ENCODE measurements at places on chromosomes 4 and X.

- DNase-seq, result no peak
Measured at GRCh38 chr4:6754481-6755087, 27.9 kb upstream of the KIAA0232 start.

GRCh38 chr4:72112514-72113156, 80.8 kb downstream of the NPFFR2 start:
- DNase-seq, result no peak

DNA sequence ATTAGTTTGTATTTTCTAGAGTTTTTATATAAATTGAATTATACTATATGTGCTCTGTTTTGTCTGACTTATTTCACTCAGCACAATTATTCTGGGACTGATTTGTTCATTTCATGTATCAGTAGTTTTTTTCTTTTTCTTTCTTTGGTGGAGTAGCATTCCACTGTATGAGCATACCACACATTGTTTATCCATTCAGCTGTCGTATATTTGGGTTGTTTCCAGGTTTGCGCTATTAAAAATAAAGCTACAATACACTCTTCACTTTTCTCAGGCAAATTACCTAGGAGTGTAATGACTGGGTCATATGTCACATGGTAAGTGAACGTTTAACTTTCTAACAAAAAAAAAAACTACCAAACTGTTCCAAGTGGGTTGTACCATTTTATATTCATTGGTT, 9.6 kb upstream of the OTUD4 start:
- no peak for DNase-seq

GRCh38 chrX:1386338-1387127, 5.4 kb downstream of the SLC25A6 start:
- DNase-seq, result no peak

DNA sequence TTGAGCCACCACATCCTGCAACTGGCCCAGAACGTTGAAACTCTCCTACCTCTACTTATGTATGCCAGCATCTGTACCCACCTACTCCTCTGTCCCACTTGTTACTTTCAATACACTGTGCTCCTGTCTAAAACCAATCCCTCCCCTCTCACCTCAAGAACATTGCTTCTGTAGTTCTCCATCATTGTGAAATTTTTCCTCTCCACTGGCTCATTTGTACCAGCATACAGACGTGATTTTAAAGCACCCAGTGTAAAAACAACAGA, 25.5 kb upstream of the USO1 start:
- DNase-seq, result no peak

DNA sequence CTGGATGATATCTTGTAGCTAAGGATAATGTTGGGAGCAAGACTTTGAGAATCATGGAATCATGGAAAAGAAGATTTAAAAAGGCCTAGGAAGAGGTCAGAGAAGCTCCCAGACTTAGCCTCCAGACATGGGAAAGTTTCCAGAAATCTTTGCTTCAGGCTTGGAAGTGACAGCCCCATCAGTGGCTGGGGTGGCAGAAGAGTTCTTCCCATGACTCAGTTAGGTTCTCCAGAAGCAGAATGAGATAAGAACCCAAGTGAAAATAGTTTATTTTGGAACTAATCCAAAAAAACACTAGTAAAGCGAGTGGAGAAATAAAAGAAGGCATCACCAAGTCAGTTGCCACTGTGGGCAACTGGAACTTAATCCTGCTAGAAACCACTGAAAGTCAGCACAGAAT, 506.9 kb downstream of the MID1IP1 start:
- no peak for DNase-seq

DNA sequence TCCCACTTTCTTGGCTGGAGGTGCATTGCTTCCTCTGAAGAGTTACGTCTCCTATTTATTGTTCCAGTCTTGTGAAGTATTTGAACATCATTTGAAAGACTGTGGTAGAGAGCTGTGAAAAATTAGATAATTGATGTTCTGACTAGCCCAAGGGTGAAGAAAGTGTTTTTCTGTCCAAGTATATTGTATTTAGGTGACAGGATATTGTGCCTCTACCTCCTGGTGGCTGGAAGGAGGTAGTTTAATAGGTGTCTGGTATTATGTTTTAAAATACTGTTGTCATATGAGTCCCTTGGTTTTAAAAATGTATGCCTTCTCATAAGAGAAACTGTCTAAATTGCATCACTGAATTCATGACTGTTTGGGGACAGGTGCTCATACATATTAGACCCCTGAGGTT, 226.0 kb downstream of the SPRY1 start:
- DNase-seq, result no peak

DNA sequence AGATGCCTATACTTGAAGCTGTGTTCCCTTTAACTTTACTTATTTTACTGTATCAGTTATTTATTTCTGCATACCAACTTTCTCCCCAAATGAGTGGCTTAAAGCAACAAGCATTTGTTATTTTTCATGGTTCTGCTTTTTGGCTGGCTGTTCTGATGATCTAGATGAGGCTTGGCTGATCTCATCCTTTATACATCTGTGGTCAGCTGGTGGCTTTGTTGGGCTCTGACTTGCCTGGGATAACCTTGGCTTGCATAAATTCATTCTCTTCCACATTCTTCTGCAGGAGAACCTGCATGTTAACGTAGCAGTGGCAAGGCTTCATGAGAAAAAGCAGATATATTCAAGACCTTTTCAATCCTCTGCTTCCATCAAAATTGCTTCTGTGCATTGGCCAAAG, 1317.6 kb downstream of the ADGRL3 start:
- no peak for DNase-seq

DNA sequence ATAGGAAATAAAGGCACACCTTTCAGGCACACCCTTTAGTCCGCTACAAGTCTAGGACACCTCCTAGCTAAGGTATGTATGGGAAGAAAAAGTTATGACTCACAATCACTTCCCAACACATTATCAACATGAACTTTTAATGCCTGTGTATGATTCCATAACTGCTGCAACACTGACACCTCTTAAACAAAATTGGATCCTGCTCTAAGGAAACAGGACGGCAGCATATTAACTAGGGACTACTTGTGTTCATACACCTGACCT, 2.4 kb upstream of the PPP3CA start:
- DNase-seq, result no peak

- DNase-seq, result no peak
Measured at GRCh38 chr4:4625488-4625887, 83.6 kb upstream of the STX18 start.

- no peak for DNase-seq
Measured at GRCh38 chr4:52825460-52826090, 36.5 kb upstream of the RASL11B start.

DNA sequence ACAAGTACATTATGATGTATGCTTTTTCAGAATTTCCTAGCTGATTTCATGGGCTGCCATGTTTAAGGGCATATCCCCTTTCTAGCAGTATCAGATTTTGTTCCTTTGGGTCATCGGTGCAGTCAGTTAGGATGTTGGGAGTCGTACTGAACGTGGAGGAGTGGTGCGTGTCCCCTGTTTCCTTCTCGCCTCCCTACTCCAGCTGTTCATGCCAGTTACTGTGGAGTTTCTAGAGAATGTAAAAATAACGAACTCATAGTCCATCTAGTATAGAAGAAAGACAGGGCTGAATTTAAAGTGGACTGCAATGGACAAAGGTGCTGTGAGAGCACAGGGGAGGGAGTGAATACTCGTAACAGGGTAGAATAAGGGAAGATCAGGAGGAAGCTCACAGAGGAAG, 111.3 kb downstream of the CEP135 start:
- DNase-seq, result no peak

- DNase-seq, result no peak
Measured at GRCh38 chrX:154002215-154002719, 17.4 kb downstream of the IRAK1 start.

Measured in iPS DF 19.7 (cell line).